SIG-M5 (cell line): ENCODE measurements at places on chromosomes 11 and 22.

- no peak for DNase-seq
Observed at GRCh38 chr11:28400331-28401100, 292.3 kb downstream of the METTL15 start.

DNA sequence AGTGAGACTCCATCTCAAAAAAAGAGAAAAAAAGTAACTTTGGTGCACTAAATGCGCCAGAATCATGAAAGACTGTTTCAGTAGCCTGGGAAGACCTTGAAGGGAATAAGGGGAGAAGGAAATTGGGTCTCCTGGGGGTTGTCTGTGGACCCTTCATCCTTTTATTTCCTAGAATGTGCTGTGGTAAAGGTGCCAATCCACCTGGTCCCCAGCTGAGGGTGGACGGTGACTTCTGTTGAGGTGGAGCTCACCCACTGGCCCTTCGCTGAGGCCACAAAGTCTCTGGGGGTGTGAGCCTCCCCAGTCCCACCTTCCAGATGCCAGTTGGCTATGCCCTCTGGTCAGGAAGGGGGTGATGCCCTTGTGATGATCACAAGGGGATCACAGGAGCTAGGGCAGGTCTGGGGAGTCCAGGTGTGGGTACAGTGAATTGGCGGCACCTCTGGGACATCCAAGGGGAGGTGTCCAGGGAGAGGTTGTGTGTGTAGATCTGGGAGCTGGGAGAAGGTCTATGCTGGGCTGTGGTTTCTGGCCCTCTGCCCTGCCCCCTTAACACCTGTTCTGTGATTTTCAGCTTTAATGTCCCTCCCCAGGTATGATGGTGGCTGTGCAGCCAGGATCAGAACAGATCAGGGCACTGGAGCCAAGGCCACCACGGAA, 34.2 kb upstream of the LMO1 start:
- DNase-seq = no peak

GRCh38 chr11:35748644-35749043, 86.1 kb downstream of the TRIM44 start:
- DNase-seq = no peak

DNA sequence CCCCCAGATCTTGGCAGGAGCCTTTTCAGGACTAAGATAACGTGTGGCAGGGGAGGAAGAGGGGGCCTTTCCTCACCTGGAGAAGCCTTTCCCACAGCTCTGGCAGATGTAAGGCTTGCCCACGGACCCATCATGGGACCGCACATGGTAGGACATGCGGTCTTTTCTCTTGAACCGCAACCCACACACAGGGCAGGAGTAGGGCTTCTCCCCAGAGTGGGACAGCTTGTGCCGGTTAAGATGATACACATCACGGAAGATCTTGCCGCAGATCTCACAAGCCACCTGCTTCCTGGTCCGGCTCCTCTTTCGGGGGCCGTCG, 1.9 kb downstream of the PATZ1 start:
- no peak for DNase-seq

DNA sequence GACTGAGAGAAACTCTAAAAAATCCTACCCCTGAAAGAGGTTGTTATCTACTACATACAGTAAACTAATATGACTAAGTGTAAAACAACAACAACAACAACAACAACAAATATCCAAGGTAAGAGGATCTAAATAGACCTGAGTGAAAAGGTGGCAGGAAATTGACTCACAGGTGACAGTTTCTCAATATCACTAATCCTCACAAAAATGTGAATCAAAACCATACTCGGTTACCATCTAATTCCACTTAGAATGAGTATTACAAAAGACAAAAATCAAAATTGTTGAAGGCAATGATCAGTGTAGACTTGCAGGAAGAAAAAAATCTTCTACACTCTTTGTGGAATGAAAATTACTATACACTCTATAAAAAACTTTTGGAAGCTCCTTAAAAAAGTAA, 17.5 kb downstream of the RGL4 start:
- DNase-seq = no peak

- DNase-seq = no peak
Observed at GRCh38 chr22:44567846-44568493, 69.9 kb upstream of the RTL6 start.

GRCh38 chr11:72631806-72632731, 42.2 kb downstream of the PDE2A start:
- DNase-seq = no peak

DNA sequence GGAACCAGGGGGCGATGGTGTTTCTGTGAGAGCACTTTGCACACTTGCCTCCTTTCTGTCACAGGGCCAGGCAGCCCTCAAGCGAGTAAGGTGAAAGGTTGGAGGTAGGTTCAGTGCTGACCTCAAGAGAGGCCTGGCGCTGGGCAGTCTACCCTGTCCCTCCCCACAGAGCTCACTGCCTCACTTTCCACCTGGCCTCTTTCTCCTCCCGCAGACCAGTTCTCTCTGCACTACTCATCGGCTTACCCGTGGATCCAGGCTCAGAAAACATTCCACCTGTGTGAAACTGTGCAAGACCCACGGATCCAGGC, 16.8 kb downstream of the APOL5 start:
- no peak for DNase-seq

- DNase-seq = no peak
Observed at GRCh38 chr11:79413268-79413667, 27.6 kb downstream of the TENM4 start.

GRCh38 chr22:50544078-50544745, 1.5 kb upstream of the KLHDC7B start:
- no peak for DNase-seq

DNA sequence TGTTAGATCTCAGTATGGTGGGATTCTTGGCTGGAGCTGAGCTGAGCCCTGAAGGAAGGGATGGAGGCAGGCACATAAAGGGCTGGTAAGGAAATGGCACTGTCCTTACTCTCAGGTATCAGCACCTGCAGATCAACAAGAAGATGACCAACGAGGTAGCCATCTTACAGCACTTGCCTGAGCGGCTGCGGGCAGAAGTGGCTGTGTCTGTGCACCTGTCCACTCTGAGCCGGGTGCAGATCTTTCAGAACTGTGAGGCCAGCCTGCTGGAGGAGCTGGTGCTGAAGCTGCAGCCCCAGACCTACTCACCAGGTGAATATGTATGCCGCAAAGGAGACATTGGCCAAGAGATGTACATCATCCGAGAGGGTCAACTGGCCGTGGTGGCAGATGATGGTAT, 2.4 kb downstream of the CNGA4 start:
- DNase-seq = no peak

DNA sequence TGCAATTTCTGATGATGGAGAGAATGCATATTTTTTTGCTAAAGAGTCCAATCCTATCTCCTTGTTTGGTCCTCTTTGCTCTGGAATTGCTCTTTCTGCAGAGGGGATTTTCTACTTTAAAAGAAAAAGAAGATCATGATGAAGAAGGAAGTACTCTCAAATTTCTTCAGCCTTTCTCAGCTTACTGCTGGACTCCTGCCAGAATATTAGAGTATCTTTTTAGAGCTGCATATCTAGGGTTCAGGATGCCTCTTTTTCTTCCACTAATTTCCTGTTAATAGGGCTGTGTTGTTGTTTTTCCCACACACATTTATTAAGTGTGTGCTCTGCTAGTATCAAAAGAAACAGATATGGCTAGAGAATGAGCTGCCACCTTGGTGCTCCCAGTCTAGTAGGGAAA, 18.2 kb downstream of the UBASH3B start:
- no peak for DNase-seq

DNA sequence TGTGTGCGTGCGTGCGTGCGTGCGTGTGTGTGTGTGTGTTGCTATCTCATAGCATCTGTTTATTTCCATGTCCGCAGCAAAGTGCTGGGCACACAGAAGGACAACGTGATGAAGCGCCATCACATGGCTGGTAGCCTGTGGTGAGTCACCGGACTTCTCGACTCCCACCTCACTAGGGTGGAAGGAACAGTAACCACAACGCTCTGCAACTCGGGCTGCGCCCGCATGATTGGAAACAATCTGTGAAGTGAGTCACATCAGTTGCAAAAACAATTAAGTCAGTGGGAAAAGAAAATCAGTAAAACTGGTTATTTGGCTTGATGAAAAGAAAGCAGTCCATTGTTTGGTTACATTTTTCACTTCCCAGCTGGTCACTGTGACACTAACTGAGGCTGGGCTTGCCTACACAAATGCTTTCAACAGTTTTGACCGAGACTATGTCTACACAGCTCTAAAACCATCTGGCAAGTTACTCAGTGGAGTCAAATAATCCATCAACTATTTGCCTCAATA, 437.3 kb upstream of the CADM1 start:
- DNase-seq = no peak
